ENCODE measurements at places on chromosomes 4 and X.

GRCh38 chrX:133922390-133922771 is 63.0 kb downstream of the GPC3 start:
- DNase-seq, result no peak

DNA sequence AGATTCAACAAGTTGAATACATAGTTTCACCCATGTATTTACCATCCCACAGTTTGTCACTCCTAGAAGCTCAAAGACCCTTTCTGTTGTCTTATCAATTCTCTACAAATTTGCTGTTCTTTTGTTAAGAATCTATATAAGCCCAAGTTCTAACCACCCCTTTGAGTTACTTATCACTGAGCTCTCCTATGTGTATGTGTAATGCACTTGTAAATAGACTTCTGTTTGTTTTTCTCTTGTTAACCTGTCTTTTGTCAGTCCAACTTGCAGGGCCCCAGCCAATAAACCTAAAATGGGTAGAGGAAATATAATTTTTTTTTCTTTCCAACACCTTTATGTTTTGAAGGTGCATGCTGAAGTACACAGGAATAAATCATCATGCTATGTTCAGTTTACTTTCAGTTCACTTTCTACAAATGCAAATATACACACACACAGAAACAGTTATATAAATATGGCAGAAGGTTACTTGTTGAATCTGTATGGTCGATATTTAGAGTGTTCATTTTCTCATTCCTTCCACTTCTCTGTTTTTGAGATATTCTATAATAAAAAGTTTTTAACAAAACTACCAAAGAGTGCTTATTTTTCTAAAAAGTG is 22.3 kb upstream of the CLOCK start:
- DNase-seq, result no peak

DNA sequence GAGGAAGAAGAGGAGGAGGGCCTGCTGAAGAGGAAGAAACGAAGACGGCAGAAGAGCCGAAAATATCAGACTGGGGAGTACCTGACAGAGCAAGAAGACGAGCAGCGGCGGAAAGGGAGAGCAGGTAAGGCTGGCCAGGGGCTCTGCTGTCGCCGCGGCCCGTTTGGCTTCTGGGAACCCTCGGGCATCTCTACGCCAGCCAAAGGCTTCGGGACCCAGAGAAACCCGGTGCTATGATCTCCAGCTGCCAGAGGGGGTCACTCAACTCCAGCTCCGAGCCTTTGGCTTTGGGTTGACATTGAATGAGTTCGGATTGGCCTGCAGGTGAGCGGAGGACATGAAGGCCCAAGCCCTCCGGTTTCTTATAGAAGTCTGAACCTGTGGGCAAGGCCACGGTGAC is 42.8 kb downstream of the BCORL1 start:
- DNase-seq, result no peak

GRCh38 chr4:105059337-105059736 is 87.3 kb upstream of the TET2 start:
- DNase-seq, result no peak

- no peak for DNase-seq
Observed at GRCh38 chr4:8439168-8439567, 1.4 kb downstream of the ACOX3 start.

GRCh38 chrX:30085571-30085970 is 129.8 kb upstream of the MAGEB2 start:
- DNase-seq, result no peak

DNA sequence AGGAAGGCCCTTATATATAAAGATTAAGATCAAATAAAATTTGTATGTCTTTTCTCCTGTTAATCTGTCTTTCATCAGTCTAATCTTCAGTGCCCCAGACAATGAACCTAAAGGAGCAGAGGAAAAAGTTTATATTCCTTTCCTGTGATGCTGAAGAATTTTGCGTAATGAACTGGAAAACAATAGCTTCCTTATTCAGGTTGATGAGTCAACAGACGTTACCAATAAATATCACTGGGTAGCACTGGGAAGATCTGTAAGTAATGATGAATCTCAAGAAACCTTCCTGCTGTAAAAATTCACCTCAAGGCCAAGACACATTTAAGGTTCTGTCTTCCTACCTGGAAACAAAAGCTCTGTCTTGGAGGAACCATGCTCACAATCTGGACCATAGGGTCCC is 25.5 kb downstream of the CDKN2AIP start:
- no peak for DNase-seq

DNA sequence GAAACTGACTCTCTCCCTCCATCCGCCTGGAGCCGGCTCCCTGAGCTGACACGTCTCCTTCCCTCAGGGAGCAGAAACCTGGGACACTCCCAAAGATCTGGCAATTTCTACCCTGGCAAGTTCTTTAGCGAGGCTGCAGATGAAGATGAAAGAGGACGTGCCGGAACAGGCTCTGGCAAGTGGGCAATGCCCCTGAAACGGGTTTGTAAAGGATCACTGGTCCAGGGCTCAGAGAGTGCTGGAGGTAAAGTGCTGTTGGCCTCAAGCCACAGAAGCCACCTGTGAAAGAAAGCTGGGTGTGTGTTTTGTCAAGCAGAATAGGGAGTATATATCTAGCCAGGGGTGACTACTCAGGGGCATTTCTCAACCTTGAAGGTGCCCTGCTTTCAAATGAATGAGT is 131.4 kb upstream of the ATP6AP2 start:
- no peak for DNase-seq

GRCh38 chr4:181308476-181309312 is 934.5 kb upstream of the TENM3 start:
- DNase-seq, result no peak

DNA sequence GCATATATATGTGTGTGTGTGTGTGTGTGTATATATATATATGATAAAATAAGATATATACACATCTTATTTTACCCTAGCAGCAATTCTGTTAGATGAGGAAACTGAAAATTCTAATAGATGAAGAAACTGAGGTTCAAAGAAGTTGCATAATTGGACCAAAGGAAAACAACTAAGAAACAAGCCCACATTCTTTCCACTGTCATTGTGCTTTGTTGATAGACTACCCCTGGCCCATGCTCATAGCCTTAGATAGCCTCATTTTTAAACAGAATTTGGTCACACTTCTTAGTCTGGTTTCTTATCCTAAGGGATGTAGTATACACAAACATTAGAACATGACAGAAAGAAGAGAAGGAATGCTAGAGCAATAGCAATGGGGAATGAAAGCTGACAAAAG is 138.8 kb downstream of the NDST3 start:
- no peak for DNase-seq

DNA sequence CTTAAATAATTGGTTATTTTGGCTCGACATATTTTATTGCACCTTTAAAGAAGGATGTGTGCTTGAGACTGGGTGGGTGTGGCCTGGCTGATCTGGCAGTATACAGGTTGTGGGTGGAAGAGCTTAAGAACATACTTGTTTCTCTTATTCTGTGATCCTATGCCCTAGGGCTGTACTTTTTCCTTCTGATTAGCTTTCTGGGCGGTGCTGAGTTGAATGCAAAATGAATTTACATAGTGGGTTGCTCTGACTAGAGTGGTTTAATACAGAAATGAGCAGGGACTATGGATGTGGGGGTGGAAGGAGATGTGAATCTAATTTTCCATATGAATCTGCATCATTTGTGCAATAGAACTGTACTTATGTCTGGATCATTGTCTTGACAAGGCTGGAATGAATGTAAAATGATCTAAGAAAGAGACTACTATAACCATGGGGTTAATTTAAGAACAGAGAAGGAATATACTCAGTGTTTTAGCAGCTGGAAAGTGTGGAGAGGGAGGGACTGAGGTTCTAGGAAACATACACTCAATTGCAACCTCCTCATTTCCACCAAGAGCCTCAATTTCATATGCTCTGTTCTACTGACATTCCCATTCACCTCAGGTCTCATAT is 73.7 kb downstream of the RLIM start:
- no peak for DNase-seq

DNA sequence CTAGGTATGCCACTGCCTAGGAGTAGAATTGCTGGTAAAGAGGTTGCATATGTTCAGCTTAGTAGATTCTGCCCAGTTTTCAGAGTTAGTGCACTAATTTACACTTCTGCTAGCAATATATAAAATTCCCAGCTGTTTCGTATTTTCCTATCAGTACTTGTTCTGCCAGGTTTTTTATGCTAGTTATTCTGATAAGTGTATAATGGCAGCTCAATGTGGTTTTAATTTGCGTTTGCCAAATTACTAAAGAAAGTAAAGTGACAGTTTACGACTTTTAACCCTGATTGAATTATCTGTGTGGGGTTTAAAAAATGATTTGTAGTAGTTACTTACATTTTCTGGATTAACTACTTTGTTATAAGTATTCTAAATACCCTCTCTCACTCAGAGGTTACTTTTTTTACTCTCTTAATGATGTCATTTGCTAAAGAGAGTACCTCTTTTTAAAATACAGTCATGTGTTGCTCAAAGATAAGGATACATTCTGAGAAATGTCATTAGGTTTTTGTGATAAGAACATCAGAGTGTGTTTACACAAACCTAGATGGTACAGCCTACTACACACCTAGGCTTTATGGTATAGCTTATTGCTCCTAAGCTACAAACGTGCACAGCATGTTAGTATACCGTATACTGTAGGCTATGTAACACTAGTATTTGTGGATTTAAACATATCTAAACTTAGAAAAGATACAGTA is 363.2 kb downstream of the IL15 start:
- DNase-seq, result no peak

- DNase-seq, result no peak
Observed at GRCh38 chrX:6163721-6164120, 64.9 kb downstream of the NLGN4X start.

DNA sequence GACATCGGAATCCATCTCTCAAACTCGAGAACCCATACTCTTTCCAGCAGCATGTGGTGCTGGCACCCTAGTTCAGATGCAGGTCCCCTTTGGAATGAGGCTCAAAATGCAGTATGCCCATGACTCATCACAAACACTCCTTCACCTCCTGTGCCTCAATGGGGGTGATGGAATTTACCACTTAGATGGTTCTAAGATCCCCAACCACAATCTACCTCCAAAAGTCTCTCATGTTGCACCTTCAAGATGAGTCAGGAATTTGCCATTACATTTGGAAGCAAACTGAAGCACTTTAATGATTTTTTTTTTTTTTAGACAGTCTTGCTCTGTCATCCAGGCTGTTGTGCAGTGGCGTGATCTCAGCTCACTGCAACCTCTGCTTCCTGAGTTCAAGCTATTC is 8.5 kb upstream of the MID1 start:
- DNase-seq, result no peak

DNA sequence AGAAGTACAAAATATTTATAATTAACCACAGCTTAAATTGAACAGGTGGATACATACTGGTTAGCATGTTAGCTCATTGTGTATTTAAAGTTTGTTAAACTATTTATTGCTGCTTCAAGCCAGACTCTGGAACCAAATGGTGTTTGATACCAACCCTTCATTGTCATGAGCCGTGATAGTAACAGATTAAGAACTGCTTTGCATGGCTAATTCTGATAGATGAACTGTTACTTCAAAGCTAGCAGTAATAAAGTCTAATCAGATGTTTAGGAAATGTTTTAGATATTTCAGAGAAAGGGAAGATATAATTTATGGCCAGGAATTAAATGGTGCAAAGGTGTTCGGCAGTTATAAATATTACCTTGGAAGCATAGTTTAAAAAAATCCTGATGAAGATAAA is 676.1 kb upstream of the ATOH1 start:
- no peak for DNase-seq

DNA sequence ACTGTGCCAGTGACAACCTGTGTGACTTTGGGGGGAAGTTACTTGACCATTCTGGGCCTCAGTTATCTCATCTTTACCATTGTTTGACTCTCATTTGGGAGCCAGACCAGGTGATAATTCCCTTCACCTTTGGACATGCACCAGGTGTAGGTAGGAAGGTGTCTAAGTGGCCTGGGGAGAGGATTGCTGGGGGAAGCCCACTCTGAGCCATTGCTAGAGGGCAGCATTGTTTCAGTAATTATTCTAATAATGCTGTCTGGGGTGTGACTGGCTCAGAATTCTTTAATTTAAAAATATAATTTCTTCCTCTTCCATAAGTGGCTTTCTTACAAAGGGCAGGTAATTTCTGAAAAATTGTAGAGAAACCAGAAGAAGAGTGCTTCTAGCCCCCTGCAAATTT is 104.3 kb downstream of the RTL9 start:
- no peak for DNase-seq

DNA sequence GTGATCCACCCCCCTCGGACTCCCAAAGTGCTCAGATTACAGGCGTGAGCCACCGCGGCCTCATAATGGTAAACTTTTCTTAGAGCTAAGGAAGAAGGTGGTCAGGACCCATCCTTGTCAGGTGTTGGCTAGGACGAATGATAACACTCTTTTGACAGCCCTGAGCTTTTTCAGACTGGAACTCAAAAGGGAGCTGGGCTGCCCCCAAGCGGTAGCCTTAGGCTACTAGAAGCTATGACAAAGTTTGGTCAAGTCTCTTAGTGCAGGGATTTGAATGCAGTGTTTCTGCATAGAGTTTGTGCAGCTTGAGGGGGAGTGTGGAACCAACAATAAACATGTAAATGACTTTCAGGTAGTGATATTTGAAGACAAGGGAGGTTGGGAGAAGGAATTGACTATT is 11.8 kb upstream of the HSD17B10 start:
- peak; percentile 0 for DNase-seq

DNA sequence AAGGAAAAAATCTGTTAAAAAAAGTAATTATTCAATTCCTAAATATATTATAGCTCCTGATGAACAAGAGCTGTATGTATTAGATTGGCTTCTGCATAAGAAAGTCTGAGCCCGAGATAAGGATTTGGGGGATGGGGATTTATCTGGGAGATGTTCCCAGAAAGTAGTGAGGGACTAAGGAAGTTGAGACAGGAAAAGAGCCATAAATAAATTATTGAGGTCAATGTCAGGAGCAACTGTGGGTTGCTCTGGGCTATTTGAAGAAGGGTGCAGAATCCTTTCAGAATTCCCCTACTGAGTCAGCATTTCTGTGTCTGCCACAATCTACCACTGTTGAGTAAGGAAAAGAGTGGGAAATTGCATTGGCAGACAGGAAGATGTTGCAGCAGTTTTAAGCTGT is 3.1 kb upstream of the TDO2 start:
- DNase-seq, result no peak

DNA sequence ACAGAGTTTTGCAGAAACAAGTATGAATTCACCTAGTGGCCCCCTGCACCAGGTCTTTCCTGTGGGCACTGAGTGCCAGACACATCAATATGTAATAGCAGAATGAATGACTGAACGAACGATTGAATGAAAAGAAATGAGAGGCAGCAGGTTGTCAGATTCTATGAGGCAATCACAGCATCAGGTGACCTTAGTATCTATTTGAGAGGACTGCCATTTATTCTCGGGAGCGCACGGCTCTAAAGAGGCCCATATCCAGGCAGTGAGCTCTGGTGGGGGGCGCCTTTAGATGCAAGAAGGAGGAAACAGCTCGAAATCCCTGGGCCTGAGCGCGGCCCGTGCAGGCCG is 528 bp upstream of the SLC25A4 start:
- no peak for DNase-seq

GRCh38 chr4:6372649-6373525 is 99.5 kb downstream of the PPP2R2C start:
- no peak for DNase-seq

GRCh38 chrX:13894888-13895565 is 78.1 kb upstream of the GPM6B start:
- no peak for DNase-seq

Data from amniotic stem cell (primary cell).